SHP77 (cell line): ENCODE measurements at places on chromosomes 4 and X.

DNA sequence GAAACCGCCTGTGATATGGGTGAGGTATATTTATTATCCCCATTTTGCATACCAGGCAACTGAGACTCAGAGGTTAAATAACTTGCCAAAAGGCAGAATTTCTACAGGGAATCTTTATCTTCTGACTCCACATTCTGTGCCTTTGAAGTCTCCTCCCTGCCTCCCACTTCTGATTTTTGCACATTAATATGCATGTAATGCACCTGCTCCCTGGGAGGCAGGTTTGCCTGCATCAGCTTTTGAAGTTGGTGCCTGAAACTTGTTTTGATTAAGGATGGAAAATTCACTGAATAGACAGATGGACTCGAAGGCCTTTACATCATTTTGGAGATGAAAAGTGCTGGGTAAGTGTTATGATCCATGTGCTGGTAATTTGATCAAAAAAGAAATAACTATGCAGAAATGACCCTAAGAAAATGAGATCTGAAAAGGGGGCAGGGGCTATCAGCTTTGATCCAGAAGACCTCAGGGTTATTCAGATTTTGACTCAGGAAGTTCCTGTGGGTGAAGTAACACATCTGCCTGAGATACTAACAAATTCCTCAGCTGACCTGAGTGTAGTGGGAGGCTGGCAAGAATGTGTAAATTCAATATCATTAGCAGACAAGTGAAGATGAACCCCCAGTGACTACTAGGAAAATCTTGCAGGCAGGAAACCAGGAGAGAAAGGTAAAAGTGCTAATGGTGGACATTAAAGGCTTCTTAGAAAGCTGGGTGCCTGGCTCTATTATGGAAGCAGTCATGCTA, 167.5 kb upstream of the BOD1L1 start:
- no peak for DNase-seq

DNA sequence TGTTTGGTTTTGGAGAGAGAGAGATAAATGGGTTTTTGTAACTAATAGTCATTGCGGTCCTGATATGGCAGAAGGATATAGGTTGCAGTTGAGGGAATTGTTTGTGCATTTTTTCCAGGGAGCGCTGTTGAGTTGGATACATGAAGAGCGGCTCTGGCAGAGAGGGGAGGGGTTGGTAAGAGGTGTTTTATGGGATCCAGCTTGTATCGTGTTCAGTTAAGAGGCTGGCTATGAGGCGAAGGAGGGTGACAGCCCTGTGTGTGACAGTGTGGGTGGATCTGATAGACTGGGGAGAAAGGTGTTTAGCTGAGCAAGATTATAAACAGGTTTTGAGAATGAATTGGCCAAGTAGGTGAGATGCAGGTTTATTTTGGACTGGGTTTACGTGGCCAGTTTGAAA, 1.5 kb downstream of the SPANXN4 start:
- DNase-seq: no peak

DNA sequence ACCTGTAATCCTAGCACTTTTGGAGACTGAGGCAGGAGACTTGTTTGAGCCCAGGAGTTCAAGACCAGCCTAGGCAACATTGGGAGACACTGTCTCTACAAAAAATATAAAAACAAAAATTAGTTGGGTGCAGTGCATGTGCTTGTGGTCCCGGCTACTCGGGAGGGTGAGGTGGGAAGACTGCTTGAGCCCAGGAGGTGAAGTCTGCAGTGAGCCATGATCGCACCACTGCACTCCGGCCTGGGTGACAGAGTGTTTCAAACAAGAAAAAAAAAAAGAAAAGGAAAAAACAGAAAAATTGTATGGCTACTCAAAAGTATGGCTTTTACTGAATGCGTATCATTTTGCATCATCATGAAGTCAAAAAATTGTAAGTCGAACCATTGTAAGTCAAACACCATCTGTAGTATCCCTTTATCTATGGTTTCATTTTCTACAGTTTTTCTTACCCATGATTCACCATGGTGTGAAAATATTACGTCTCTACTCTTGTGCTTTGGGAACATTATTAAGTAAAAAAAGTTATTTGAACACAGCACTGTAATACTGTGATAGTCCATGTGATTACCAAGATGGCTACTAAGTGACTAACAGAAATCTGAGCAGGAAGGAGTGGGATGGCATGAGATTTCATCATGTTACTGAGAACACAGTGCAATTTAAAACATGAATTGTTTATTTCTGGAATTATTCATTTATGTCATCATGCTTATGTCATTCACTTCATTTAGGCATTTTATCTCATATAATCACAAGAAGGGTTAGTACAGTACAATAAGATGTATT, 26.5 kb upstream of the MANBA start:
- no peak for DNase-seq

DNA sequence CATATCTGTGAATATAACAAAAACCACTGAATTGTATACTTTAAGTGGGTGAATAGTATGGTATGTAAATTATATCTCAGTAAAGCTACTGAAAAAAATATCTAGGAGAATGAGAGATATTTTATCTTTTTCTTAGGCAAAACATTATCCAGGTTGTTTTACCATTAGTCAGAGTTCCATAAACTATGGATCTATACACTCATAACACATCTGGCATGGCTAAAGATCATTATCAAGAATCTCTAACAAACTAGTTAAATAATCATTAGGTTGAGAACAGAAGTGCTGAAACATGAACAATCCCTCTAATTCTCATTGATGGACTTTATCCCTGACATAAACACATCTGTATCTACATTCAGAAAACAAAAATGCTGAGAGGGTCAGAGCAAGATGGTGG, 15.6 kb downstream of the MED14 start:
- DNase-seq: no peak

DNA sequence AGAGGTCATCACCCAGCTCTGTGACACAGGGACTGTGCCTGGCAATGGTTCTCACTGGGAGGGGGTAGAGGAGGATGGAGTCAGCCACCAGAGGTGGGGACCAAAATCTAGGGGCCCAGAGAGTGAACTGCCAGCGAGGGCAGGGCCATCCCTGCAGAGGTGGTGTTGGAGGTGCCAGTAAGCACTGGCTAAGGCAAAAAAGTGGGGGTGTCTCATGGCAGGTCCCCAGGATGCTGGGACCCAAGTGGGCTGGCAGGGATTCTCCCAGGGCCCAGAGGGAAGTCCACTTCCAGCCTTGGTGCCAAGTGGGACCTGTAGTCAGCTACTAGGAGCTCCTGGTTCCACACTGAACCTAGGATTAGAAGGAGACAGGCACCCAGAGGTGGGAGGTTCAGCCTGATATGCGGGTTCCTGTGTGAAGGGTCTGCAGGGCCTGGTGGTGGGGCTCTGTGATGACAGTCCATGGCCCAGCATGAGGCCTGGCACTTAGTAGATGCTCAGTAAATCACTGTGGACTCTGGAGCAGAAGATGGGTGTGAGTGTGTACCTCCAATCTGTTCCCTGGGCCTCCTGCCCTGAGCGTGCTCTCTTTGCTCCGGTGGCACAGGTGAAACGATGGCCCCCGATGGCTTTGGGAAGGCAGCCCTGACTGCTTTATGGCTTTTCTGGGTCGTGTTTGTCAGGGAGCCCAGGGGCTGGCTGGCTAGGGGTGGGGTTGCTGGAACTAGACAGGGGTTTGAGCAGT, 81.5 kb downstream of the PSAPL1 start:
- no peak for DNase-seq

DNA sequence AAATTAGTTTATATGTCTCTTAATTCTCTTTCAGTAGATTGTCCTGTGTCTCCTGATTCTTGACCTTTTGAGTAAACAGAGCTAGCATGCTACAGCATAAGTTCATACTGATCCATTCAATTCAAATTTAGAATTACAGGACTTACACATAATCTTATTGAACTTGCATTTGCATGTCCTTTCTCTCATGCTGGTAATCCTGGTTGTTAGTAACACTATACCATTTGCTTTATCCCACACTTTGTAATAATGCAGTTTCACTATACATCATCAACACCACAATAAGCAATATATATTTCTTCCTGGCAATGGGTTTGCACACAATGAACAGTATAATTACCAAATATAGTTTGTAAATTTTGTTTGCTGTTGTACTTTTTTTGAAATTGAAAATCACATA, 937.2 kb upstream of the GRID2 start:
- no peak for DNase-seq

GRCh38 chrX:17596061-17596460, 141.2 kb upstream of the SCML1 start:
- no peak for DNase-seq

GRCh38 chr4:75141162-75141561, 208.2 kb downstream of the PARM1 start:
- no peak for DNase-seq

DNA sequence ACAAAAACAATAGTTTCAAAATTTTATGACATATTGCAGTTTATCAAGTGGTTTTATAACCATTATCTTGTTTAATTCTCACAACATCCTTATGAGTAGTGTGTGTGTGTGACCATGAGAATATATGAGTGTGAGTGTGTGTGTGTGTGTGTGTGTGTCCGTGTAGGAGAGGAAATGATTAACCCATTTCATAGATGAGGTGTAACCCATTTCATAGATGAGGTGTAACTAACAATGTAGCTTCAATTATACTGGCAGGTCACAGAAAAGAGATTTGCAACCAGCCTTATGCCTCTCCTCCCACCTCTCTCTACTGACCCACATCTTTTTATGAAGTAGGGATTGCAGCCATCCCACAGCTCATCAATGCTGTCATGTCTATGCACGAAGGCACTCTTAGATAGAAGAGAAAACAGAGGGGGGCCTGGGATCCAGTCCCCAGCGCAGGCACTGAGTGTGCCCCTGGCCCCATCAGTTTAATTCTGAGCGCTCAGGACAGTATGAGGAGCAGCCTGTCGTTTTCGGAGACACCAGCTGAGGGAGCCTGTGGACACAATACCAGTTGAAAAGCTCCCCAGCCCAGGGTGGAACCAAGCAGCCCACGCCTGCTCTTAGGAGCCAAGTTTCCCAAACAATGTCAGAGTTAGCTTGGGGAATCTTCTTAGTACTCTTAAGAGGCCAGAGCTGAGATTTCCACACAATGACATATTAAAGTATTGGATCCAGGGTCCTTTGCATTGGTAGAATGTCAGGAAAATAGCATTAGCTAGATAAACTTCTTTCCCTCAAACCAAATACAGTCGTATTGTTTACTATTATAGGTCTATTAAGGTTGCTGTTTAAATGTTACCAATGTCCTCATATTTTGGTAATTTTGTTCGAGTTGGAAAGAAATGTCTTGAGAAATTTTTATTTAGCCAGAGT, 88.6 kb downstream of the PALLD start:
- peak; percentile 29 for DNase-seq

- DNase-seq: no peak
Measured at GRCh38 chr4:148515248-148515647, 73.0 kb upstream of the NR3C2 start.

GRCh38 chr4:42078184-42078801, 74.2 kb downstream of the BEND4 start:
- DNase-seq: no peak

GRCh38 chrX:40086569-40087335, 11.0 kb downstream of the BCOR start:
- DNase-seq: no peak

GRCh38 chrX:154002215-154002719, 17.4 kb downstream of the IRAK1 start:
- peak; percentile 36 for DNase-seq

DNA sequence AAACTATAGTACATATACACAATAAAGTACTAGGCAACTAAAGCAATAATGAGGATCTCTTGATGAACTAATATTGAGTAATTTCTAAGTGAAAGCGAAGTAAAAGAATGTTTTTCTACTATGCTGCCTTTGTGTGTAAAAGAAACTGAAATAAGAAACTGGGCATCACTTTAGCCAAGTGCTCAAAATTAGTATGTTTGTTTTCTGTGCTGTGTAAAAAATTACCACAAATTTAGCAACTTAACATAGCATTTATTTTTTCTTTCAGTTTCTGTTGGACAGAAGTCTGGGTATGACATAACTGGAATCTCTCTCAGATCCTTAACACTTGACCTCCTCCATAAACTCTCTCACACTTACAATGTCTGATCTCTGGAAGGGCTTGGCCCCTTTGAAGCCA, 687.1 kb upstream of the MAGEB2 start:
- DNase-seq: no peak
